AG08396 (cell line): ENCODE measurements at places on chromosomes 12 and 14.

DNA sequence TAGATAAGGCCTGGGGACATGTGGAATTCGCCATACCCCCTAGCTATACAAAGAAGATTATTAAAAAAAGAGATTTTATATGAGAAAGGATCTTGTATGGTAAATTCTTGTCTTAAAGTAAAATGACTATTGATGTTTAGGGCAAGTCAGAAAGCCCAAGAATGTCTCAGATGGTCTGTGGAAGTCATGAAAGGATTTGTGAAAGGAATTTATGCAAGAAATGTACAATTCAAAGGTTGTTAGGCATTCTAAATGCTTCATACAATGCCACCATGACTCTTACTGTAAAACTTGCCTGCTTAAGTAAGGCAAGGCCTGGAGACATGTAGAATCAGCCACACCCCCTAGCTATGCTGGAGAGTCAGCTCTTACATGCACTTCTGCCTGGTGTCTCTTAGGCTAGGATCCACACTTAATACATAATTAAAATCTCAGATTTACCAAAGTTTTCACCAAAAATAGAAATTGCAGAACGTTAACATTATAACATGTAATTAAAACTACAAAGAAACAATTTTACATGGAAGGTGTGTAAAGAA, 8.9 kb upstream of the ETNK1 start:
- DNase-seq, result no peak

- no peak for DNase-seq
Observed at GRCh38 chr14:55851961-55852360, 266.2 kb upstream of the PELI2 start.

DNA sequence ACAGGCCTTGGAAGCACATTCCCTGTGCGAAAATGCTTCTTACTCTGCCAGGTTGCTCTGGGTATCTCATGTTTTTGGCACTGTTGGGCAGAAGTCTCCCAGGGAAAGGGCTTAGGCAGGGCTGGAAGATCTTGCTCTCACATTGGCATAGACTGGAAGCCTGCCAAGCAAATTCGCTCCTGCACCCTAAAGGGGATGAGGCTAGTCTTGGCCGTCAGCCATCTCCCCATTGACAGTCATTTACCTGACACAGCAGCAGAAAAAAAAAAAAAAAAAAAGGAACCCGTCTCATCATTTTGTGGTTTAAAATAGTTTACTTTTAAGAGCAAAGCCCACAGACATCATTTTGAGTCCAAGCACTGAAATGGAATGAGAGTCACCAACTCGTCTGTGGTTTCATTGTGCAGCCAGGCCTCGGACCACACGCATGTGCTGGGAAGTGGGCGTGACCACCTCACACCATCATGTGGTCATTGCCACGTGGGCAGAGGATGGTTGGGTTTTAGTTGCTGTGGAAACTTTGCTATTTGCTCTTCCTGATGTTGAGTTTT, 84.8 kb downstream of the NRXN3 start:
- DNase-seq, result peak; percentile 49

- DNase-seq, result no peak
Observed at GRCh38 chr12:105018012-105018411, 31.9 kb downstream of the NOPCHAP1 start.

DNA sequence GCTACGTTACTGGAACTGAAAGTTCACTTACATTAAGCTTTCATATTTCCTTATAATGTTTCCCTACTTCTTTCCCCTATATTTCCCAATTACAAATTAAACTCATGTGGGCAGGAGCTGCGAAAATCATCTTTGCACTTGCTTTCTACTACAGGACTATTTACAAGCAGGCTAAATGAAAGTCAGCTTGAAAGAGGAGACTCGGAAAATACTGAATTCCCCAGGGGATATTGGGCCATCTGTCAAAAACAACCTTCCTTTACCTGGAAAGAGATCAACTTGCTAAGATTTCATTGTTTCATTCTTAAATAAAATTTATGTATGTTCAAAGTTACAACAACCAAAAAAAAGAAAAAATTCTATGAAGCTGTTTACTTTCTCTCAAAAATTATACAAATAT, 92.8 kb upstream of the BBS10 start:
- no peak for DNase-seq

- DNase-seq, result no peak
Observed at GRCh38 chr14:93109572-93110481, 5.9 kb downstream of the ITPK1 start.

DNA sequence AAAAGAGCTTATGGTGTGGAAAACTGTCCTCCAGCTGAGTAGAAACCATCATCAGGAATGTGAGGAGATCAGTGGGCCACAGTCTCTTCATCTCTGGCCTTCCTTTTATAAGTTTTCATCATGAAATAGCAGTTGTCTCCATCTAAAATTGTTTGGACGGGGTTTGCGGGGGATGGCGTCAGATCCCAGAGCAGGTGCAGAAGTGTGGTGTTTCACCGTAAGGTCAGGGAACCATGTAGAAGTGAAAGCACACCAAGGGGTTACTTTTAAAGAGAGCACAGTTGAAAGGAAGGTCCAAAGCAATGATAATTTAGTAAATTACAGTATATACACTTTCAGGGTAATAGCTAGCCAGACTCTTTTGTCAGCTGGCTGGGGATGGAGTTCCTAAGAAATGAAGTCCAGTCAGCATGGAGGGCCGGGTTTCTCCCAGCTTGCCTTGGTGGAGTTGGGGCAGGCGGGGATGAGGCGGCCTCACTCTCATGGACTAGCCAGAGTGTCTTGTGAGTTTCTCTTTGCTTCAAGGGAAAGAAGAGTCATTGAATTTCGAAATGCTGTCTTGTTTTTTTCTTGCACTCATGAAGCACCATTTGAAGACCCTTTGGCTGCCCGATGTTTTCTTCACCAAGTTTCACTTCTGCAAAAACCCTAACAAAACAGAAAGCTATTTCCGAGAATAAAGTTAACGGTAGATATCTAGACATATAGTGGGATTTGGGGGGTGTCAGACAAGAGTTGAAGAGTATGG, 100.6 kb downstream of the ETV6 start:
- no peak for DNase-seq

- no peak for DNase-seq
Observed at GRCh38 chr12:115771065-115771464, 506.4 kb downstream of the MED13L start.

- no peak for DNase-seq
Observed at GRCh38 chr14:63638493-63638892, 3.2 kb downstream of the WDR89 start.

GRCh38 chr12:52311285-52311648, 9.9 kb downstream of the KRT83 start:
- peak; percentile 43 for DNase-seq

GRCh38 chr12:128178966-128179365, 88.0 kb upstream of the TMEM132C start:
- no peak for DNase-seq

DNA sequence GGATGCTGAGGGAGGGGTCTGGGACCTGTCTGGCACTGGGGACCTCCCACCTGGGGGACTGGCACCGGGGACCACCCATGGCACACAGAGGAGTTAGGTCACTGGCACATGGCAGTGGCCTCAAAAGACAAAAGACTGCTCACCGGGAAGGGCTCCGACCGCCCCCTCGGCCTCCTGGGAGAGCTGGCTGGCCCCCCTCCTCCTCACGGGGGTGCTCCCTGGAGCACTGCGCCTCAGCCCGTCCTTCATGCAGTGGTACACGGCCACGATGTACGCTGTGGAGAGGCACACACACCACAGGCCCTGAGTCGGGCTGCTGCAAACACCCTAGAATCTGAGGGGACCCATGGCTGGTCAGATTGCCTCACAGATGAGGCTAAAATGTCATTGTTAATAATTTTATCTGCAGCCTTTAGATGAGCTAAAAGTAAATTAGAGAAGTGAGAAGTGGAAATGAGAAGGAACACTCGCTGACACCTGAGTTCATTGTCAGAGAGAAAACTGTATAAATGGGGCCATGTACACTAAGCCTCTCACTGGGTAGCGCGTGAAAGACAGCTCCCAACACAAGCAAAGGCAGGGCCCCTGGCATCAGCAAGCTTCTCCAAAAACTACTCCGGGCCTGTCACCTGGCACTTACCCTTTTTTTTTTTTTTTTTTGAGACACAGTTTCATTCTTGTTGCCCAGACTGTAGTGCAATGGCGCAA, 14.1 kb downstream of the P2RX2 start:
- no peak for DNase-seq

DNA sequence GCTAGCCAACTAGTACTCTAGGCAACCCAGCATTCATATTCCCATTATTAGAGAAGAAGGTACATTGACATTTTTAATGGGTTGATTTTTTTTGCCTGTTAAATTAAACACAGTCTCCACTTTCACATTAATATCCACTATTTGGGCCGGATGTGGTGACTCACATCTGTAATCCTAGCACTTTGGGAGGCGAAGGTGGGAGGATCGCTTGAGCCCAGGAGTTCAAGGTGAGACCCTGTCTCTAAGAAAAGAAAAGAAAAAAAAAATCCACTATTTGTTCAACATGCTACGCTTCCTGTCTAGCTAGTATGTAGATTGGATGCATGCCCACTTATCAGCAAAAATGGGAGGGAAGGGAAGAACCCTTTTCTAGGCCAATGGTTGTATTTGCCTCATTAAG, 7.1 kb upstream of the CRADD start:
- DNase-seq, result no peak

DNA sequence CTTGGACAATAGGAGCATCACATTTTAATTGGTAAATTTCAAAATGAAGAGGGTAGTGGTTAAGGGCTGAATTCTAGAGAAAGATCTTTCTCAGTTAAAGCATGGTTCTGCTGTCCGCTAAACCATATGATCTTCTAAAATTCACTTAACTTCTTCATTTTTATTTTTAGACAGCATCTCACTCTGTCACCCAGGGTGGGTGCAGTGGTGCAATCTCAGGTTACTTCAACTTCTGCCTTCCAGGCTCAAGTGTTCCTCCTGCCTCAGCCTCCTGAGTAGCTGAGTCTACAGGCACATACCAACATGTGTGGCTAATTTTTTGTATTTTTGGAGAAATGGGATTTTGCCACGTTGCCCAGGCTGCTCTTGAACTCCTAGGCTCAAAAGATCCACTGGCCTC, 226.7 kb upstream of the ABCD2 start:
- no peak for DNase-seq

- DNase-seq, result peak; percentile 54
Observed at GRCh38 chr12:30794591-30795409, 40.0 kb upstream of the CAPRIN2 start.

- peak; percentile 26 for DNase-seq
Observed at GRCh38 chr12:24728366-24728765, 220.5 kb downstream of the BCAT1 start.

GRCh38 chr12:90593596-90594295, 361.2 kb downstream of the CCER1 start:
- DNase-seq, result no peak

DNA sequence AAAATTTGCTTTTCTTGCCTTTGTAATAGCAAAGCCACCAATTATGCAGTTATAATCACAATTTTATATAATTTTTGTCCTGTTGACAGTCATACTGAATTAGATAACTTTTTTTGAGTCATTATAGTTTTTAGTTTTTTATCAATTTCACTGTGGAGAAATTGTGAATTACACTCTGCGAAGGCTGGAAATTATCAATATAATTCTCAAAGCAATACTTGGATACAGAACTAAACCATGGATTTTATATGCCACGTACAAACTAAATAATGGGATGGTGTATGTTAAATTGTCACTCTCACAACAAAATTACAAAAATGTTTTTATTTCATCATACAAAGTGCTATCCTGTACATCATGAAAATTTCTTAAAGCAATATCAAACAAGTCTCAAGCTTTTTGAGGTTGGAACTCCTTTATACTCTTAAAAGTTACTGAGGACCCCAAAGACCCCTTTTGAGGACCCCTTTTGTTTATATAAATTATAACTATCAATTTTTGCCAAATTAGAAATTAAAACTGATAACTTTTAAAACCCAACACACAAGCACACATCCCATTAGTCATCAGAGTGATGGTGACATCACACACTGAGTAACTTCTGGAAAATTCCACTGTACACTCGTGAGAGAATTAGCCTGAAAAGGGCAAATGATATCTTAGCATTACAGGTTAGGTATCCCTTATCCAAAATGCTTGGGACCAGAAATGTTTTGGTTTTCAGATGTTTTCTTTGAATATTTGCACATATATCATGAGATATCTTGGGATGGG, 19.8 kb upstream of the AQP2 start:
- DNase-seq, result peak; percentile 66

DNA sequence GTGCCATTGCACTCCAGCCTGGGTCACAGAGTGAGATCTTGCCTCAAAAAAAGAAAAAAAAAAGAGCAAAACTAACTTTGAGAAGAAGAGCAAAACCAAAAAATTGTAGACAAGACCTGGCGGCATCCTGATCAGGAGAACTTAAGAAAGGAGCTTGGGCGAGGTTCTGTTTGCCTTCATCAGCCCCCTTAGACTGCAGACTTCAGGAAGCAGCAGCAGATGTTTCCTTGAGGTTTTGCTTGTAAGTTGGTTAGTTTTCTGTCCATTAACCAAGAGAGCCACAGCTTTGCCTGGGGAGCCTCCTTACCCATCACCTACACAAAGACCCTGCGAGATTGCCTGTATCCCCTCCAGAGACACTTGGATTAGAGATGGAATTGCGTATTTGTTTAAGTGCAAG, 189.0 kb downstream of the AACS start:
- DNase-seq, result no peak

DNA sequence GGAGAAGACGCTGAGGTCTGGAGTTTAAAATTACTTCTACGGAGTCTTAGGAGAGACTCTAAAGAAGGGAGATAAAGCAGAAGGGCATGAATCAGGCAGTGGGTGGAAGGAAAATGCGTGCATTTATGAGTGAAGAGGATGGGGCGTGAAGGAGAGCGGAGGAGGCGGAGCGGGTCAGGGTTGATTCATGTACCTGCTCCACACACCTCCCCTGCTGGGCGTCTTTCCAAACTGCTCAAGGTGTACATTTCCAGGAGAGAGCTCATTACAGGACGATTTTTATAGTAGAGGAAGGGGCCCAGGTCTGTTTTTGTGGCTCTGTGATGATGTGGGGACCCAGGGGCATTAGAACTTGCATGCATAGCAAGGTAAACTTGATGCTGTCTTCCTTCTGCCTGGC, 65.0 kb upstream of the ASPG start:
- no peak for DNase-seq

GRCh38 chr12:128819293-128820144, 4.2 kb downstream of the SLC15A4 start:
- no peak for DNase-seq

GRCh38 chr14:101603096-101603495, 41.8 kb downstream of the DIO3 start:
- no peak for DNase-seq

DNA sequence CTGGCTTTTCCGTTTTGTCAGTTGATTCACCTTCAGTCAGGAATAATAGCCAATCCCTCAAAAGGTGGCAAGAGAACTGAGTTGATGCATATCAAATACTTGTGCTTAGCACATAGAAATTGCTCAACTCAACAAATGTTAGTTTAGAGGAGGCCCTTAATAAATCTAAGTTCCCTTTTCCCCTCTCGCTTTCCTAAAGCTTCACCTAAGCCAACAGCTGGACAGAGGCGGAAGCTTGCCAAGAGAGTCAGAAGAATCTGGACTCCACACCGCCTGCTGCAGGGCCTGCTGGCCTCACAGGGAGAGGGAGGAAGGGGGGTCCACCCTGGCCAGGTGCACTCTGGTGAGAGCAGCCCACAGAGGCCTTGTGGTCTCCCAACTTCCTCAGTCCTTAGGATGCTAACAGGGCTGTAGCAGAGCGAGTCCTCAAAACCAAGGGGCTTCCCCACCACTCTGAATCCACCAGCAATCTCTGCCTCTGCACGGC, 213.1 kb downstream of the CHST11 start:
- DNase-seq, result no peak

GRCh38 chr14:41899416-41899815, 292.7 kb downstream of the LRFN5 start:
- DNase-seq, result no peak
